Osteoblast (primary cell): ENCODE measurements at places on chromosomes 3 and 15.

DNA sequence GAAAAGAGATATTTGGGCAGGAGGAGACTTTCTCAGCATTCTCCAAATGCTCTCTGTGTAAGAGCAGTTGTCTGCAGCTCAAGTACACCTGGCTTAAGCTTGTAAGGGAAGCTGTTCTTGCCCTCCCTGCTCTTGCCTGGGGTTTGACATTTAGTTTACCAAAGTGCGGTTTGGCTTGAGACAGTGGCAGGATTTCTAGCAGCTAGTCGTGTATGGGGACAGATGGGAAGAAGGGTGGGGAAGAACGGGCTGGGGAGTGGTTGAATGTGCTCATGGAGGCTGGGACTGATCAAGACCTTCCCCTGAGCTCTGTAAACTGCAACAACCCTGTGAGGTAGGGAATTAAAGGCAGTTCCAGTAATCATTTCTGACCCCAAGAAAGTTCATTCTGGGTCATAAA lies 39.8 kb downstream of the SQOR start:
- DNase-seq, result no peak

GRCh38 chr15:79900087-79900486 lies 3.3 kb upstream of the MTHFS start:
- DNase-seq, result no peak

GRCh38 chr3:143001034-143001368 lies 369 bp upstream of the U2SURP start:
- DNase-seq, result peak; percentile 81

GRCh38 chr3:81995329-81995728 lies 233.9 kb upstream of the GBE1 start:
- no peak for DNase-seq

DNA sequence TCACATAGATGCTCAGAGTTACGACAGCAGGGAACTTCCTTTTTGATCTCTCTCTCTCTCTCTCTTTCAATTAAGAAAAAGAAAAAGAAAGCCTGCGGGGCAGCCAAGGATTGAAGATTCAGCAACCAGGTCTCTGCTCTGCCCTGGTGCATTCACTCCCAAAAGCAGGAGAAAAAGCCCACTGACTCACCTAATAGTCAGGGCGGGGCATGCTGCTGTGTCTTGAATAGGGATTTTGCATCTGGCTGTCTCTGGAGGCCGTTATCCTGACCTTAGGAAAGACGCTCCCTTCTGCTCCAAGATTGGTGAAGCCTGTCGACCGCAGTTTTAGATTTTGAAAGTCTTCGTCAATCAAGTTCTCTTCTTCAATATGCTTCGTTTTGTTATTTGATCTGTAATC lies 20.8 kb upstream of the ITGB5 start:
- DNase-seq, result no peak

GRCh38 chr15:85406916-85407315 lies 26.5 kb downstream of the AKAP13 start:
- no peak for DNase-seq

DNA sequence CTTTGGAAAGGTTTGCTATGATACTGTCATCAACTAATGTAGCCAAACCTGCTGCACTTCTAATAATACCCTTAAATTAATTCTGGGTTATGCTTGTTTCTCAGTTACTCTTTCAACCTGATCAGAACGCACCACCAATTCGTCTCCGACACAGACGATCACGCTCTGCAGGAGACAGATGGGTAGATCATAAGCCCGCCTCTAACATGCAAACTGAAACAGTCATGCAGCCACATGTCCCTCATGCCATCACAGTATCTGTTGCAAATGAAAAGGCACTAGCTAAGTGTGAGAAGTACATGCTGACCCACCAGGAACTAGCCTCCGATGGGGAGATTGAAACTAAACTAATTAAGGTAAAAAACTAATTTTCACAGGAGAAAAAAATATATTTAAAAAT lies 7.9 kb upstream of the RPLP1 start:
- DNase-seq, result no peak

DNA sequence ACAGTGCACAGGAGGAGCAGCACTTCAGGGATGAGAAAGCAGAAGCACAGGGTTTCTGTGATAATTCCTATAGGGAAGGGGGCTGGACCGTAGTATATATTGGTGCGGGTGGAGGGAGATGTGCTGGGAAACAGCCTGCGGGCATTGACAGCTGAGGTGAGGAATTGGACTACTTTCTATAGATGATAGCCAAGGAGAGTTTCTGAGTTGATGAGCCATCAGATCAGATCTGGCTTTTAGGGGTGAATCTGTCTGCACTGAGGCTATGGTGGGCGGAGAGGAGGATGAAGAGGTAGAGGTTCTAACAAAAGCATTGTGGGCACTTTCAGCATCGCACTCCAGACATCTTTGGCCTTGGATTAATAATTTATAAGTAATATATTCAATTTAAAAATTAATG lies 33.1 kb downstream of the SELENOT start:
- peak; percentile 21 for DNase-seq

DNA sequence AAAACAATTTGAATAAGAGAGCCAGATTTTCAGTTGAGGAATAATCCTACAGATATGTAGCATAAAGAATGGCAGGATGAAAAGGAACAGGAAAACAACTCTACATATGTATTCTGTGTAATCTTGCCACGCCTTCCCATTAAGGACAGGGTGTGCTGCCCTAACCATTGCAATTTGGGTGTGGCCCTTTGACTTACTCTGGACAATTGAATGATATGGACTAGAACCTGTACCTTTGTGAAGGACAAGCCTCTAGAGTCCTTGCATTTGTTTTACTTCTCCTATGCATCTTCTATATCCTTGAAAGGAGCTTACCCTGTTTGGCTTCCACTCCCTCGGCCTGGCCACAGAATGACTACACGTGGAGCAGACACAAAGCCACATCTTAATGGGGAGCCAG lies 1261.6 kb upstream of the GBE1 start:
- DNase-seq, result no peak

DNA sequence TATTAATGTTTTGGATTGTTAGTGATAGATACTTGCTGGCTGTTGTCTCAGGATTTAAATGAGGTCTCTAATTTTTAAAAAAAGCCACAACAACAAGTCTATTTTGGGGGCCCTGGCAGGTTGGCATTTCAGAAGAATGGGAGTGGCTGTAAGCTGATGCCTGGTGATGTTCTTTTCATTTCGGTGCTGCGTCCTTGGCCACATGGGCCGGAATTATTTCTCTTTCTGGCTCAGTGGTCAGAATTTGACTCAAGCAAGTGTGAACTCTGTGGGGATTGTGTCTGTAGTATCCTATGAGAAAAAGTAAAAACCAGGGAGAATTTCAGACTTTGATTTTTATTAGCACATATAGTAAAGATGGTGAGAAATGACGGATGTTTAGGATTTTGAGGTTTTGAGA lies 203.0 kb downstream of the AKAP13 start:
- no peak for DNase-seq

- no peak for DNase-seq
Measured at GRCh38 chr3:151087648-151088047, 2.2 kb downstream of the MED12L start.

DNA sequence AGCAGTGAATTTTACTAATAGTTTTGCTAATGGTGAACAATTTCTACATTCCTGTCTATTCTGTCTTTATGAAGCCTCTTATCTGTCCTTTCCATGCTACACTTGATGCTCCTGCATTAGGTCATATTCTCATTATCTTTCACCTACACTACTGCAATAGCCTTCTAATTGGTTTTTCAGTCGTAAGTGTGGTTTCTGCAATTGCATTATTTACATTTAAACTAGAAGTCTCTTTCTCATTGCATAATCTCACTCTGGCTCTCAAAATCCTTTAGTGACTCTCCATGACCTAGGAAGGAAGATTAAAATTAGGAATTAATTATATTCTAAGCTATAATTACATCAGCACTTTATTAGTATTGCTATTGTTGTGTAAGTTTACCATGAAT lies 686.5 kb downstream of the IGSF11 start:
- DNase-seq, result peak; percentile 2

DNA sequence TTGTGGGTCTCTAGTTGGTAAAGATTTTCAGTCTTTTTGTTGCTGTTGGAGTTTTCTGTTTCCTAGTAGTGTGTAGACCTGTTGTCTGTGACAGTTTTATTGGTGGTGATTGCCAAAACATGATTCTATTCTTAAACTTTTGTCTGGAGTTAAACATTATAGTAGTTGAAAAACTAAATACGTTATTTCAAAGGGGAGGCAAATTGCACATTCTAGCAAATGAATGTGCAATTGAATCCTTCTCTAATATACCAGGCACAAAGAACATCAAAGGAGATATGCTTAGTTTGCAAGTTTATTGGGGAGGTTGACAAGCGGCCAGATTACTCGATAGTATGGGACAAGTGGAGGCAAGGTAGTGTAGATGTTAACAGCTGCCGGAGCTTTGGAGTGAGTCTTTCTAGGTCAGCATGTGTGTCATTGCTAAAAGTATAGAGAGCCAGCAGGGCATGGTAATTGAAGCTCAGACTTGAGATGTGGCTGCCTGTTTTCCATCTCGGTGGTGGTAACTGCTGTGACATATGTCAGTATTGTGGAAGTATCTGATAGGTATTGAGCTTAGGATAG lies 20.6 kb downstream of the CHD2 start:
- DNase-seq, result no peak

DNA sequence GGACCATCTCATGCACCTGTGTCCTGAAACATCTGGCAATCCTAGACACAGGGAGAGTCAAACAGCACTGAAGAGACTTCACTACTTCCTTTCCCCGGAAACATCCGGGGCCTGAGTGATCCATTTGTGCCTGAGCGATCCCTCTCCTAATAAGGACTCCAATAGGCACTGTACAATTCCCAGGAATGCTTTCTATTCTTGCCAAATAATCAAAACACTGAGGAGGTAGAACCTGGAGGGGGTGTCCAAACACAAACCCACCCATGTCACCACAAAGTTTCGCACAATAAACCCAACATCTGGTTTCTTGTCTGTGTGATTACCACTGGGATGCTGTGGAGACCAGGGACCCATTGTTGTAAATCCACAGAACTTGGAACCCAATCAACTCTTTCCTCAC lies 205.0 kb downstream of the OPA1 start:
- no peak for DNase-seq

DNA sequence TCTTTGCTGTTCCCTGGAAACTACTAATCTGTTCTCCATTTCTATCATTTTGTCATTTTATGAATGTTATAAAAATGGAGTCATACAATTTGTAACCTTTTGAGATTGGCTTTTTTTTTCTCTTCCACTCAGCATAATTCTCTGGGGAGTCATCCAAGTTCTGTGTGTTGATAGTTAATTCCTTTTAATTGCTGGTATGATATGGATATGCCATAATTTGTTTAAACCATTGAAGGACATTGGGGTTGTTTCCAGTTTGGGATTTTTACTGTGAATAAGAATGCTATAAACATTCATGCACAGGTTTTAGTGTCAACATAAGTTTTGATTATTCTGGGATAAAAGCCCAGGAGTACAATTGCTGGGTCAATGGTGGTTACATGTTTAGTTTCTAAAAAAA lies 279.4 kb downstream of the WNT5A start:
- no peak for DNase-seq

- DNase-seq, result no peak
Measured at GRCh38 chr3:168684519-168684918, 588.8 kb upstream of the GOLIM4 start.

DNA sequence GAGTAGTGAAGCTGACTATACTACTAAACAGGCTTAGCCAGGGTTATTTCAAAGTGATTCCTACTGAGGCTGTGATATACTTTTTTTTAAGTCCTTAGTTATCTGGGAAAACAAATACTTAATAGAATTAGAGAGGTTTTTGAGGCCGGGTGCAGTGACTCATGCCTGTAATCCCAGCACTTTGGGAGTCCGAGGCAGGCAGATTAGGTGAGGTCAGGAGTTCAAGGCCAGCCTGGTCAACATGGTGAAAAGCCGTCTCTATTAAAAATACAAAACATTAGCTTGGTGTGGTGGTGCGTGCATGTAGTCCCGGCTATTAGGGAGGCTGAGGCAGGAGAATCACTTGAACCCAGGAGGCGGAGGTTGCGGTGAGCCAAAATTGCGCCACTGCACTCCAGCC lies 34.2 kb downstream of the PRTG start:
- no peak for DNase-seq

DNA sequence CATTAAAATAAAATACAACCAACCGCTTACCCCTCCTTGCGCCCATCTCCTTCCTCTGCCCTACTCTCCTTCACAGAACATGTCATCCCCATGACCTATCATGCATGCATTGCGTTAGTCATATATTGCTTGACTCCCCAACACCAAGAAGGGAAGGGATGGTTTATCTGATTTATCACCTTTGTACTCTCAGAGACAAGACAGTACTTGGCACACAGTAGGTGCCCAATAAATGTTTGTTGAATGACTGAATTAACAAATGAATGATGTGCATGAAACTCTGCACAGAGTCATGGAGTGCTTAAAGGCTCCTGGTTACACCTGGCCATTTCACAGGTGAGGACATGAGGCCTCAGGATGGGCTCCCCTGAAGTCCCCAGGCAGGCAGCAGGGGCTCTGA lies 59.7 kb downstream of the IQSEC1 start:
- DNase-seq, result peak; percentile 77

- DNase-seq, result no peak
Measured at GRCh38 chr3:129777806-129778205, 115.7 kb downstream of the TMCC1 start.

DNA sequence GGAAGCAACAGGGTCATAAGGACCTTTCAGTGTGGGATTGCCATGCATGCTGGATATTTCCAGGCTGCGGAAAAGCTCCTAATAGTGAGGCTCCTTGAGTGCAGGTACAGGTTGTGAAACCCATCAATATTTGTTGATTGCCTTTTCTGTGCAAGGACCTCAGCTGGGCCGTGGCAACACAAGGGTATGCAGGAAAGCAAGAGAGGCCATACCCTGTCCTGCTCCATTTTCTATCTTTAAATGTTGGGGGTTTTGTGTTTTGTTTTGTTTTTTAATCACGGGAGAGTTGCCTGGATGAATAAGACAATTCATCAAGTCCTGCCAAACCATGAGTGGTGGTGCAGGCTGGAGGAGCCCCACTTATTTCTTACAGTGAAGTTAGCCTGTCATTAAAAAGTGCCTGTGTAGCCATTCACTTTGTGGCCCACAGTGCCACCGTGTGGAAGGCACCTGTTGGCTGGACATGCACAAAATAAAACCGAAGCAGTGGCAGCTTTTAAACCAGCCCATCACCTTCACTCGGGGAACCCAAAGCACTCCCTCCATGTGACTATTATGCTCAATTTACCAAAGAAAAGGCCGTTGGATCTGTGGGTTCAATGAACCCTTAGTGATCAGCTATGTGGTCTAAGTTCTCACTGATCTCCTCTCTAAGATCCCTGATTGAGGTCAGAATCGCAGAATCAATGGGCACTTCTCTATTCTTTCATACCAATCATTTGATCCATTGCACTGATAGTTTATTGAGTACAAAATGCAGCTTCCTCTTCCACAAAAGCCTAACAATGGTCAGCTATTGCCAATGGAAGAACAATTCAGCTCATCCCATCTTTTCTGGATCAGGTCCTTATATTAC lies 42.2 kb downstream of the CLDN18 start:
- peak; percentile 8 for DNase-seq

DNA sequence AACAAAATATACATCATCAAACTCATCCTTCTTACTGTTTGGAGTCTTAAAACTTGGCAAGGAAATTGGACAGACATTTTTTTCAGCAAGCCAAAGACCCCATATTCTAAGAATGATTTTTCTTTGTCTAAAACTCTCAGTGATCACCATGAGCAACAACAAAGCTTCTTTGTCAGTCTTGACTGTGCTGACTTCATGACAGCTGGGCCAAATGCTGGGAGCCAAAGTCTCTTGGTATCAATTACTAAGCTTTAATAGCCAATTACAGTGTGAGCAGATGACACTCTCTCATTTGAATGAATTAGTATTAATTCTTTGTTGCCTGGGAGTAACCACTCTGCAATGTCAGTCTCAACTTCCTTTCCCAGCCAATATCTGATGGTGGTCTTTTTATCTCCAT lies 48.1 kb upstream of the GK5 start:
- DNase-seq, result no peak

GRCh38 chr3:115498421-115498820 lies 124.9 kb upstream of the GAP43 start:
- DNase-seq, result no peak
